ENCODE measurements at places on chromosomes 1 and 21.
A peak's percentile ranks its signal among the peaks of the same experiment; 100 is the strongest.

DNA sequence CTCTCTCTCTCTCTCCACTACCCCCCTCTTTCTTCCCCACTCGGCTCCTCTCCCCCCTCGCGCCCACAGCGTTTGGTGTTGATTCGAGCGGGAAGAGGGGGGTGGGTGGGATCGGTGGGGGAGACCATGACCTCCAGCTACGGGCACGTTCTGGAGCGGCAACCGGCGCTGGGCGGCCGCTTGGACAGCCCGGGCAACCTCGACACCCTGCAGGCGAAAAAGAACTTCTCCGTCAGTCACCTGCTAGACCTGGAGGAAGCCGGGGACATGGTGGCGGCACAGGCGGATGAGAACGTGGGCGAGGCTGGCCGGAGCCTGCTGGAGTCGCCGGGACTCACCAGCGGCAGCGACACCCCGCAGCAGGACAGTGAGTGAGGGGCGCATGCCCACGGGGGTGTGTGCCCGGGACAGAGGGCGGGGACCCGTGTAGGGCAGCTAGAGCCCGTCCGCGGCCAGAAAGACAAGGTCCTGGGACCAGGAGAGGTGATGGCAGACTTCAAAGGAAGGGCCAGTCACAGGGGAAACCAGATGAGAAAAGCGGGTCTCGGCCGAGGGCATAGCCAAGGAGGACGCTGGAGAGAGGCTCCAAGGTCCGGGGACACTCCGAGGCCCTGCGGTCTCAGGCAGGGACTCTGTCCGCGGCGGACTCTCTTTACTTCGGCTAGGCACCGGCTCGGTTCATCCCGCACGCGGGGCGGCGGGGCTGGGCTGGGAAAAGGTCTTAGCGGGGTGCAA is at the start of gene PRRX1:
TSS of gene PRRX1 (plus strand) at position 39 of the 735 bp plus-strand sequence. CDS start at position 127, 88 bp downstream.
- peak; percentile 46 for DNase-seq

DNA sequence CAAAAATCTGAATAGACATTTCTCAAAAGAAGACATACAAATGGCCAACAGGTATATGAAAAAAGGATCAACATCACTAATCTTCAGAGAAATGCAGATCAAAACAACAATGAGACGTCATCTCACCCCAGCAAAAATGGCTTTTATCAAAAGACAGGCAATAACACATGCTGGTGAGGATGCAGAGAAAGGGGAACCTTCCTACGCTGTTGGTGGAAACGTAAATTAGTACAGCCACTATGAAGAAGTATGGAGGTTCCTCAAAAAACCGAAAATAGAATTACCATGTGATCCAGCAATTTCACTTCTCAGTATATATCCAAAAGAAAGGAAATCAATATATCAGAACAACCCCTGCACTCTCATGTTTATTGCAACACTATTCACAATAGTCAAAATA is 65.1 kb upstream of the ATP1B1 start:
- DNase-seq: no peak

DNA sequence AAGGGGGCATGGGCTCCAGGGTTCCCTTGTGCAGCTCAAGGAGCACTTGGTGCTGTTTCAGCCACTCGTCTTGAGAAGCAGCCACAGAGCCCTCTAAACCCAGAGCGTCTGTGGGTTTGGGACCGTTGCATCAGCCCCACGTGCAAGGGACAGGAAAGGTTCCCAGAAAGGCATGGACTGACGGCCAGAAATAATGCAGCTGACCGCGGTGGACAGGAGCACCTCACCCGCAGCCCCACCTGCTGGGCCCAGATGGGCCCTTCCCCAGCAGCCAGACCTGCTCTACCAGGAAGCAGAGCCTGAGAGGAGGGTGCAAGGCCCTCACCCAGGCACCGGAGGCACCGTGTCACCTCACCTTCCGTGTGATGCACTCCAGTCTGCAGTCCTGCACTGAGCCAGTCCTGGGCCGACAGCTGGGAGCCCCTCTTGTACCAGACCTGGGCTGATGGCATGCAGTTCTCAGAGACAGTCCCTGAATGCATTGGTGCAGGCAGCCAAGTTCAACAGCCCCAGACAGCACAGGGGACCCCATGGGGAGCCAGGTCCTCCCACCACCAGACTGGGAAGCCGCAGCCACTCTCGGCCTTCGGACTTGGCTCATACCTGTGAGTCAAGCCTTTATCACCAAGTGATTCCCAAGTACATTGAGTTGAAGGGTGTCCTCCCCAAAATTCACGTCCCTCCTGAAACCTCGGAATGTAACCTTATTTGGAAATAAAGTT is 4.8 kb upstream of the TFF3 start:
- DNase-seq: no peak

DNA sequence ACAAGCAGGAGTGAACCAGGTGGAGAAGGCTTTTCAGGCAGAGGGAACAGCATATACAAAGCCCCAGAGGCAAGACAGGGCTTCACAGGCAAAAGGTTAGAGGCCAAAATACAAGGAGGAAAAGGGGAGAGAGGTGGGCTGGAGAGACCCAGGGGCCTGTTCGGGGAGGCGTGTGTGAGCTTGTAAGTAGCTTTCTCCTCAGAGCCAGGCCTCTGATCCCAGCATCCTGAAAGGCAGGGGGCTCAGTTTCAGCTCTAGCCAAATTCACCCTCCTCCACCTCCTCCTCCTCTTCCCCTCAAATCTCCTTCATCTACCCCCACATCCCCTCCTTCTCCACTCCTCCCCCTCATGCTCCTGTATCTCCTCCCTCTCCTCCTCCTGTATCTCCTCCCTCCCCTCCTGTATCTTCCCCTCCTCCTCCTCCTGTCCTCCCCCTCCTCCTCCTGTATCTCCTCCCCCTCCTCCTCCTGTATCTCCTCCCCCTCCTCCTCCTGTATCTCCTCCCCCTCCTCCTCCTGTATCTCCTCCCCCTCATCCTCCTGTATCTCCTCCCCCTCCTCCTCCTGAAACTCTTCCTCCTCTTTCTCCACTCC is 148.6 kb downstream of the ST6GALNAC5 start:
- no peak for DNase-seq

DNA sequence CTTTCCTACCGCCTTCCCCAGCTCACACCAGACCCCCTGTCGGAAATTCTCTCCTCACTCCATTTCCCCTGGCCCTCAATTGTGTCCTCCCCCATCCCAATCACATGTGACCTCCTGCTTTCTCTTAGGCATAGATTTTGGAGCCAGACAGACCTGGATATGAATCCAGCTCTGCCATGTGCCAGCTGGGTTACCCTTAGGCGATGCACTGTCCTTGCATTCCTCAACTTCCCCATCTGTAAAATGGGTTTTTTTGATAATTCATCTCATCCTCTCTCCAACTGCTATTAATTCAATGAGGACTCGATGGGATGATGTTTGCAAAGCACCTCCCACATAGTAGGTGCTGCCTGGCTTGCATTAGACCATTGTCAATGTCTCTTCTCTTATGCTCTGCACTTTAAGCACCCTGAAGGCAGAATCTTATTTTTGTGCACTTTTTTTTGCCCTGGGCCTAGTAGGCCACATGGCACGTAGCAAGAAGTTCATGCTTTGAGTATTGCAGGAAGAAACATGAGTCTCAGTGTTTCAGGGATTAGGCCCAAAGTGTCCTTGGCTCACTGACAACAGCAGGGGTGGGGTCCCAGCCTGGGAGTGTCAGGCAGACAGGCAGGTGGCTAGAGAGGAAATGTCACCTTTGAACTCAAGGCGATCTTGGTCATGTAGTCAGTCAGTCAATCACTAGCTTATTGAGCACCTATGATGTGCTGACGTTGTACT is 47.6 kb downstream of the TAS1R2 start:
- no peak for DNase-seq

- DNase-seq: no peak
These were observed 5.1 kb downstream of the DNASE2B start for GRCh38 chr1:84403347-84403746.

GRCh38 chr1:38744452-38745350 is 114.9 kb downstream of the RRAGC start:
- no peak for DNase-seq

DNA sequence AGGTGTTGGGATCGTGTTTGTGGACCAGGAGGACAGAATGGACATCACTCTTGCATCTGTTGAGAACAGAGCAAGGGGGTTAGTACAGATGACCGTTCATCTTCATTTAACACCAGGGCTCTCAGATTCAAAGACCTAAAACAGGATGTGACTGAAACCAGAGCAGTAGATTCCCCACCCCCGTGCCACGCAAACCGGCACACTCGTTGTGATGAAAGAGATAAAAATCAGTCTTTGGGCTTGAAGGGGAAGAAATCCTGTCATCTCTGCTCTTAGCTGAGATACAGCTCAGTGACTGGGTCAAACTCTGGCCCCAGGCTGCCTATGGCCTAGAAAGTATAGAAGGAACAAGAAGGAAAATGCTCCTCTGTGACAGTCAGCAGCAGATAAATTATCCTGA is 146.2 kb upstream of the KRTAP19-8 start:
- DNase-seq: no peak

DNA sequence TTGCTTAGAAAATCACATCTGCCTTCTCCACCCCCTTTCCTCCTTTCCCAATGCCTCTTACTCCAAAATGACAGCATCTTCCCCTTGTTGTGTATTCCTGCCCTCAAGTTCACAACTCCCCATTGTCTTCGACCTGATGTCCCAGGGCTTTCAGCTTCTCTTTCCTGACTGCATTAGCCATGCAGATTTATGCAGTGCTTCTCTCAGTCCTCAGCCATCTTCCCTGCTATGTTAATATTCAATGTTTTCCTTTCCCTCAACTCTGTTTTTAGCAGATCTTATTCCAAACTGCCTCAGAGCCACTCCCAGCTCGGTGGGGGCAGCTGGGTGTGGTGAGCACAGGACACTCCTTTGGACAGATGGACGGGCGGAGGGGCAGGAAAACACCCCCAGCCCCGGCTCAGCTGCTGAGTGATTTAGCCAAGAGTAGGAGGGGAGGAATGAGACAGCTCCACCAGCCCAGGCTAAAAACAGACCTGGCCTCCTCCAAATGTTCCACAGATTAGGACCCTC is 71.0 kb downstream of the CD2 start:
- DNase-seq: no peak

DNA sequence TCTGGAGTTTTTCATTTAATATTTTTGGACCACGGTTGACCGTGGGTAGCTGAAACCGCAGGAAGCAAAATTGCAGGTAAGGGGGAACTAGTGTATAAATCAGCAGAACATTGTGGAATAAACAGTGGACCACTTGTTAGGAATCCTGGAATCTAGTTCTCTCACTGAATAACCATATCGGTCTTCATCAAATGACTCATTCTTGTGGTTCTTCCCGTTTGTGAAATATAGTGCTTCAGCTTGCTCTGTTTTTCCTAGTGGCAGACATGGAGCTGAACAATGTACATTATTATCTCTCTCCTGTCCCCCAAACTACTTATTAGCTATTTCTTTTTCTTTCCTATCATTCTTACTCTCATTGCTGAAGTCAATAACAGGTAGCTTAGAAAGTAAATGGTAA is 61.9 kb downstream of the HSPA13 start:
- no peak for DNase-seq

- no peak for DNase-seq
These were observed 136.0 kb downstream of the GDAP2 start for GRCh38 chr1:117793413-117793812.

GRCh38 chr1:27431601-27431940 is 39.1 kb downstream of the GPR3 start:
- DNase-seq: no peak

DNA sequence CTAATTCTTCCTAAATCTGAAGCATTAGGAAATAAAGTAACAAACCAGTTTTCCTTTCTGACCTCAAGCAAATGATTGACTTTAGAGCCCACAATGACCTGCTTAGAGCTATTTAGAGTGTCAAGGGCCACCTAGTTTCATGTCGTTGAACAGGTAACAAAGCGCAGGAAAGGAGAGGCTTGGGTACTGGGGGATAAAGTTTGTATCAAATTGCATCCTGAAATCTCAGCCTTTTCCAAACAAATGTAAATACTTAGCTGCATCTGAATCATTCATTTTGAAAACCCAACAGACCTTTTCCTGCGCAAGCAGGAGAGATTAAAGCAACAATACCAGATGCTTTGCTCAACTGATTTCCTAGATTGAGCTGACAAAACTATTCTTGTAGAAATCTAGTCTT is 121.2 kb downstream of the NRIP1 start:
- no peak for DNase-seq

- no peak for DNase-seq
These were observed 27.9 kb downstream of the ANGEL2 start for GRCh38 chr1:212987702-212988322.

DNA sequence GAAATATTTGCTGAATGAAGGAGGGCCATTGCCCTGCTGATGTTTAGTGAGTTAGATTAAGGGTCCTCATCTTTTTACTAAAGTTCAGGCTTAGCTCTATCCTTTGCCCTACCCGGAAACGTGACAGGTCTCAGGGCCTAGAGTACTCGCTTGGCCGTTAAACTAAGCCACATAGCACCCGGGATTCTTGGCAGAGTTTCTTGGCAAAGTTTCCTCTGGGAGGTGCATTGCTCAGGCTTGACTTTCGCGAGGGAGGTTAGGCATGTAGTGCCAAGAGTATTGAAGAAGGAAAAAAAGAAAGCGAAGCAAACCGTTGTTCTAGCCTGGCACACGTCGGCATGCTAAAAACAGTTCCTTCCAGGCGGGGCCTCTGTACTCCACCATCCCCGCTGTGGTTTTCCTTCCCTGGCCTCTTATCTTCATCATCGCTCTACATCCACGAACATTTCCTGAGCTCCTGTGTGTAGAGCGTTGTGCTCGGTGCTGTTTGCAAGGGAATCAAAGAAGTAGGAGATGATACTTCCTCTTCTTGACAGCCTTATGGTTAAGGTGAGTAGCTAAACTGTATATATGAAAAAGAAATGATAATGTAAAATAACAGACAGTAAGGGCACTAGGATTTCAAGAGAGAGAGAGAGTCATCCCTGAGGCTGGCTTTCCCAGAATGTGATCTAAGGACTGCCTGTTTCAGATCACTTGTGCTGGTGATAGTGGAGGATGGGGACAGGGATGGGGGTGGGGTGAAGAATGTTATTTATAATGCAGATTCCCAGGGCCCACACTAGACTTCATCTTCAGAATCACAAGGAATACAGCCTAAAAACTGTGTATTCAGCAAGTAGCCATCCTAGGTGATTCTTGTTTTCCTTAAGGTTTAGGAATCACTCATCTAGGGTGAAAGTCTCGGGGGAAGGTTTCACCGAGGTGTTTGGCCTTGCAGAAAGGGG is 18.8 kb downstream of the RNF220 start:
- DNase-seq: no peak

- DNase-seq: no peak
These were observed 14.3 kb downstream of the ATF3 start for GRCh38 chr1:212622906-212623305.

- no peak for DNase-seq
These were observed 12.9 kb downstream of the RCAN1 start for GRCh38 chr21:34602061-34602460.

DNA sequence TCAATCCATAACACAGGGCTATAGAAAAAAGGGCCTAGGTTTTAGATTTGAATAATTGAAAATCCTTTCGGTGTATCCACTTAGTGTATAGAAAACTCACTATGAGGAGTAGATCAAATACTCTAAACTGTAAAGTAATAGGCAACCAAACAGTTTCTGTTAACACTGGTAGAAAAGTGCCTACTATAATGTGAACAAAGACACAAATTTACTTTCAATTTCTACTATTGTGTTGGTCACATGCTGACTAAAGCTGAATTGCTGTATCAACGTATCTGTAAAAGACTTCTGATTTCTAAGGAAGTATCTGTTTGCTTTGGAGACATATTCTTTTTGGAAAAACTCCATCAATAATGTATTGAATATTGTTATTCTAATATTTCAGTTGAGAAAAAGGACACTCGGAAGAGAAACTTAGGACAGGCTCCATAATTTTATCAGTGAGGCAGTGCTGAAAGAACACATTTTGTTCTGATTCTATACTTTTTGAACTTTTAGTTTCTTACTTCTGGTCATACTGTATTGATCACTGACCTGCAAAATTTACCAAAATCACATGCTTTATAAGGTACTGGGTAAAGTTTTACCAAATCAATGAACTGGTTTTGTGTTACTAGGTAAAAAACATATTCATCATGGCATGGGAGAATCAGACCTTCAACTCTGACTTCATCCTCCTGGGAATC is at the start of gene OR2M5:
TSS of gene OR2M5 (plus strand) at position 636 of the 686 bp plus-strand sequence. CDS start at position 636, 0 bp downstream.
- no peak for DNase-seq
